ENCODE measurements at places on chromosomes 6 and 20.

- no peak for DNase-seq
- peaks cover 12% of the 10 kb centered on the region for H3K4me1 ChIP-seq
- H3K27me3 ChIP-seq: no peaks in the 10 kb centered on the region
- no peaks in the 10 kb centered on the region for H3K36me3 ChIP-seq
Observed at GRCh38 chr6:151702851-151703658, 104.4 kb upstream of the ESR1 start.

GRCh38 chr20:52614051-52614863 is 357.9 kb upstream of the TSHZ2 start:
- H3K4me1 ChIP-seq: no peaks in the 10 kb centered on the region
- H3K36me3 ChIP-seq: no peaks in the 10 kb centered on the region
- H3K27ac ChIP-seq: no peak overlapping the region
- no peak overlapping the region for H3K4me3 ChIP-seq

DNA sequence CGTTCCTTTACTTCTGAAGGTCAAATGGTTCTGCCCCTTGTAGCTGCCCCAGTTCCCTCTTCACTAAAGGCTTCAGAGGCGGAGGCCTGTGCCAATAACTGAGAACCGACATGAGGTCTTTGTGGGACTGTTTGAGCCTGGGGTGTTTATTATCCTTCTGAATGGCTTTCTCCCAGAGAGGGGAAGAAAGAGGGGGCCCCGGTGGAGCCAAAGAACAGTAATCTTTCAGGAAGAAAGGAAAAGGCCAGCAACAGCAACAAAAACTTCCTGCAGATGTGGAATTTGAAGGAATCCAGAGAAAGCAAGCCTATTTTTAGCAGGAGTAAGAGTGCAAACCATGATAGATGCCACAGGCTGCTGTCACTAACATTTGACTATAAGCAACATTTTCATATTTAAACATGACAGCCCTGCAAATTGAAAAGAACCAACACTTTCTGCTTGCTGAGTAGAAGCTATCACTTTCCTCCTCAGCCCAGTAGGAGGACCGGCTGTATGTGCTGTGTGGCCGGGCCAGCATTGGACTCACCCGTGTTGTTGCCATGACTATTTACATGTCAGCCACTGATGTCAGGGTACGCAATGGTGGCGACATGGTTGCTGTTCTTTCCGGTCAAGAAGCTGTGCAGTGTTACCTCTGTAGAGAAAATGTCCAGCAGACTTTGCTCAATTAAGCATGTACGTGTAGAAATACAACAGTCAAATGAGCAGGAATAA is 121.3 kb downstream of the SOBP start:
- no peaks in the 10 kb centered on the region for H3K27me3 ChIP-seq
- no peak for DNase-seq
- H3K4me3 ChIP-seq: no peak overlapping the region
- no peaks in the 10 kb centered on the region for H3K4me1 ChIP-seq
- H3K36me3 ChIP-seq: no peaks in the 10 kb centered on the region

GRCh38 chr6:35195120-35195780 is 18.5 kb upstream of the SCUBE3 start:
- no peaks in the 10 kb centered on the region for H3K36me3 ChIP-seq
- H3K27me3 ChIP-seq: peaks cover 12% of the 10 kb centered on the region
- DNase-seq: no peak
- no peak overlapping the region for H3K27ac ChIP-seq
- no peaks in the 10 kb centered on the region for H3K4me1 ChIP-seq
- H3K4me3 ChIP-seq: no peak overlapping the region

DNA sequence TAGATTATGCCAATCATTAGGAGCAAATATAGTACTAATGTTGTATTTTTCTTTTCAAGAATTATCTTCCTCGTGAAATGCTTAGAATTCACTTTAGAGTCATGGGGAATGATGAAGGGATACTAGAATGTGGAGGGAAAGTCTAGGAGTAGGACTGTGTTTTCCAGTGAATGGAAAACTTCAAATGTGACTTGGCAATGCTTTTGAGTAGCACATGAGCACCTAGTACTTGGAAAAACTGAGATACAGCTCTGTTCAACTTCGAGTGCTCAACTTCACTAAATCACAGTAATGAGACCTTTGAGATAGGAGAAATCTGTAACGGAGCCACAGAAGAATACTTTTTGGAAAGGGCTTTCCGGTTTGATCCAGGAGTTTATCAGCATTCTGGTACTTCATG is 272.9 kb downstream of the ZFAND3 start:
- no peak overlapping the region for H3K27ac ChIP-seq
- H3K4me1 ChIP-seq: no peaks in the 10 kb centered on the region
- DNase-seq: no peak
- no peaks in the 10 kb centered on the region for H3K27me3 ChIP-seq
- H3K4me3 ChIP-seq: no peak overlapping the region

- H3K4me1 ChIP-seq: peaks cover 31% of the 10 kb centered on the region
- peaks cover 8% of the 10 kb centered on the region for H3K36me3 ChIP-seq
- no peaks in the 10 kb centered on the region for H3K27me3 ChIP-seq
- H3K4me3 ChIP-seq: peak overlapping the region; percentile 75
- no peak overlapping the region for H3K27ac ChIP-seq
Observed at GRCh38 chr20:50193836-50194421, 3.3 kb downstream of the CEBPB start.

DNA sequence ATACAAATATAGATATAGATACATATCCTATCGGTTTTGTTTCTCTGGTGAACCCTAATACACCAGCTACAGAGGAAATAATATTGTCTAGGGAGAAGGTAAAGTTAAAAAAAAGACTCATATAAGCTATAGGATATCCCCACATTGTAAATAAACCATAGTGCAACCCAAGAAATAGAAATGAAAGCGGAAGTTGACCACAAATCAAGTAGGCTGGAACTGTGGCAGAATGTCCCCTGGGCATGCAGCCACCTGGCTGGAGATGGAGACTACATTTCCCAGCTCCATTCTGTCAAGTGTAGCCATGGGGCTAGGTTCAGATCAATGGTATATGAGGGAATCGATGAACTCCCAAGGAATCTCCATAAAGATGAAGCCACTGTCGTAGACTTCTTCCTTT is 70.1 kb upstream of the RPS6KA2 start:
- no peaks in the 10 kb centered on the region for H3K27me3 ChIP-seq
- no peak for DNase-seq
- no peak overlapping the region for H3K4me3 ChIP-seq
- no peaks in the 10 kb centered on the region for H3K4me1 ChIP-seq

DNA sequence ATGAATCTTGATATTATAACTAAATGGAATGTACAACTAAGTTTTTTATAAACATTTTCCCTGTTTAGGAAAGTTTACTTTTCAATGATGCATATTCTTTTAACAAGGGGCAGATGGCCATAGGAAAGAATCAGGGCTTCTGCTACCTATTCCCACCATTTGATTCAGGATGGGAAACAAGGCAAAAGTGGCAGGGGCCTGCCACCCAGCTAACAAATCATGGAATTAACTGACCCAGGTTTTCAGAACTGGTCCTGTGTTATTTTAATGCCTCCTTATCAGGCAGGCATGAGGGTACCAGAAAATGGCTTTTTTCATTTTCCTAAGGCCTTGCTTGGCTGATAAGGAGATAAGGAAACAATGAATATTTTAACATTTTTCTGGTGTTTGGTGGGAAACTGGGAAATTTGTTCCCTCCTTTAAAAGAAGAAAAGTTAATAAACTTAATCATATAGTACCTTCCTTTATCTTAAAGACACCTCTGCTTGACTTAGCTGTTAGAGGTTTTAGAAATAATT is 6.7 kb downstream of the POU3F2 start:
- H3K4me3 ChIP-seq: no peak overlapping the region
- H3K4me1 ChIP-seq: peaks cover 32% of the 10 kb centered on the region
- H3K27me3 ChIP-seq: peaks cover 95% of the 10 kb centered on the region
- no peak for DNase-seq

GRCh38 chr20:57959589-57959988 is 249.8 kb upstream of the PMEPA1 start:
- H3K36me3 ChIP-seq: no peaks in the 10 kb centered on the region
- no peak overlapping the region for H3K4me3 ChIP-seq
- DNase-seq: no peak
- H3K4me1 ChIP-seq: no peaks in the 10 kb centered on the region
- H3K27ac ChIP-seq: no peak overlapping the region

DNA sequence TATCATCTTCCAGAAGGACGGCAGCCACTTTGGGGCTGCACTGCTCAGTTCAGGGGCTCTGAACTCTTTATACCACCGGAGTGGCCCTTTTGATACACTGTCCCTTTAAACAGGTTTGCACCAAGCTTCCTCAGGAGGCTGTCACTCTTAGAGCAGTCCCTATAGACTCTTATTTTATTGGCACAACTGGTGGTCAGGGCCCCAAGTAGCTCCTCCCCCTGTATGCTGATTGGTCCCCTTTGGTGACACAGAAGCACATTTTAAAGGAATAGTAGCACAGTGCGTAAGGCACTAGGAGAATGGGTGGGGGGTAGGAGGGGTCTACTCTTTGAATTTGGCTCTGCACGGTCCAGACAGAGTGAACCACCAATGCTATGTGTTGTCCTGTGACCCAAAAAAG is 122.6 kb upstream of the MLN start:
- H3K27ac ChIP-seq: no peak overlapping the region
- no peak overlapping the region for H3K4me3 ChIP-seq
- peaks cover 9% of the 10 kb centered on the region for H3K4me1 ChIP-seq
- DNase-seq: no peak
- H3K27me3 ChIP-seq: no peaks in the 10 kb centered on the region
- H3K36me3 ChIP-seq: no peaks in the 10 kb centered on the region

Data from CD4-positive, alpha-beta T cell (primary cell).